CD14-positive monocyte (primary cell): ENCODE measurements at places on chromosomes 16 and 17. TPM values are rescaled to one million over a fixed set of nuclear protein-coding genes. Genes with fewer than 3 reads are reported as not detected.

DNA sequence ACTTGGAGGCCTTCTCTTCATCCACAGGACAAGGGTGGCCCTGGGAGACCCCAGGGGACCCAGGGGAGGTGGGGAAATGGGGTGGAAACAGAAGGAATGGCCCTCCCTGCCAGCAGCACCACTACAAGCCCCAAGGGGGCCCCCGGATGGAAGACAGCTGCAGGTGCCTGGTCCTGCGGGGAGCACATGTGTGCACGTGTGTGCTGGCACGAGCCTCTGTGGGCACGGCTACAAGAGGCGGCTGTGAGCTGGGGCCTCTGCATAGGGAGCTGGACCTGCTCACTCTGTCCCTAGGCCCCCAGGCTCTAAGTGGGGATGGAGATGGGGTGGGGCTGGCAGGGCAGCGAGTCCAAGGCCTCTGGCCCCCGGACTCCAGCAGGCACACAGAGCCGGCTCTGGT lies 13.2 kb upstream of the AATK start:
- no peak for DNase-seq

The AOC2 gene
- 0.09 TPM for polyA plus RNA-seq

GRCh38 chr17:72342627-72343527 lies 222.1 kb downstream of the SOX9 start:
- no peak for DNase-seq

- DNase-seq: no peak
These were observed 71.0 kb downstream of the RBBP6 start for GRCh38 chr16:24610416-24610755.

GRCh38 chr17:63881935-63882601 lies at the start of gene GH2:
Gene GH2, minus strand, starts transcription at chr17:63881944. Its CDS starts 143 bp downstream, at chr17:63881801.
- DNase-seq: peak; percentile 36

DNA sequence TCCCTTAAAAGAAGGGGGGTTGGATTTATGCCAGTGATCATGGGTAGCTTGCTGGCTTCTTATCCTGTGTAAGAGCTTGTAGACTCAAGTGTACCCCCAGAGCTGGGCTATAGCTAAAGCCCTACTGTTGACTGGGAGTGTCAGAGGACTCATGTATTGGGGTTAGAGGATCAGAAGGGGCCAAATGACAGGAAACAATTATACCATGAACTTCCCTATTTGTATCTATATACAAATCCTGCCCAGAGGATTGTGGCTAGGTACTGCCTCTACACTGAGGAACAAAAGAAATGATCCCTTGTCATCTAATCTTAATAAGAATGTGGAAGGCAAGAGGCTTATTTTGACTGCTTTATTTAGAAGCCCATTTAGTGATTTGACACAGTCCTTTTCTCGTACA lies 14.3 kb downstream of the ZP2 start:
- DNase-seq: no peak

- DNase-seq: no peak
These were observed 4.1 kb downstream of the RAP1GAP2 start for GRCh38 chr17:2800367-2800766.

DNA sequence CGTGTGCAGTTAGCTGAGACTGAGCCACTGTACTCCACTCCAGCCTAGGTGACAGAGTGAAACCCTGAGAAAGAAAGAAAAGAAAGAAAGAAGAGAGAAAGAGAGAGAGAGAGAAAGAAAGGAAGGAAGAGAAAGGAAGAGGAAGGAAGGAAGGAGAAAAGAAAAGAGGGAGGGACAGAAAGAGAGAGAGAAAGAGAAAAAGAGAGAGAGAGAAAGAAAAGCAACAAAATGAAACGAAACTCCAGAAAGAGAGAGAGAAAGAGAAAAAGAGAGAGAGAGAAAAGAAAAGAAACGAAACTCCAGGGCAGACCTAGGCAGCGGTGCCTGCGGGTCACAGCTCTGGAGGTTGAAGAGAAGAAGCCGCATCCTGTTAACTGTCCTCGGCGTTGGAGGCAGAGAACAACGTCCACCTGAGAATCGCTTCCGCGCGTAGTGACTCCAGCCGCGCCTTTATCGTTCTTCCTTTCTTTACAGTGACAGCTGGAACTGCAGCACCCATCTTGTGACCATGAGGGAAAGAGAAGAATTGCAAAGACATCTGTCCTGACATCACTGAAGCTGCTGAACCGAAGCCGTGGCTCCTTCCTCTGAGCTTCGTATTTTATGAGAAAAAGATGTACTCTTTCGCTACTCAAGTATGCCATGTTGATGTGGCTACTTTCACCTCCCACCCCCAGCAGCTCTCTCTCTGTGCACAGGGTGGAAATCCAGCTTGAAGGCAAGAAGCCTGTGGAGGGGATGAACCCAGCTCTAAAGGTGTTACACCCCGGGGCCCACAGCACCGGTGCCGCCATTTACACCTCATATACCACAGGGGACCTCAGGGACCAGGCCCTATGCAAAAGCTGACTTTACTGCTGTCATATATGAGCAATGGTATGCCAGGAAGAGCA lies 56.9 kb upstream of the DOC2B start:
- no peak for DNase-seq

DNA sequence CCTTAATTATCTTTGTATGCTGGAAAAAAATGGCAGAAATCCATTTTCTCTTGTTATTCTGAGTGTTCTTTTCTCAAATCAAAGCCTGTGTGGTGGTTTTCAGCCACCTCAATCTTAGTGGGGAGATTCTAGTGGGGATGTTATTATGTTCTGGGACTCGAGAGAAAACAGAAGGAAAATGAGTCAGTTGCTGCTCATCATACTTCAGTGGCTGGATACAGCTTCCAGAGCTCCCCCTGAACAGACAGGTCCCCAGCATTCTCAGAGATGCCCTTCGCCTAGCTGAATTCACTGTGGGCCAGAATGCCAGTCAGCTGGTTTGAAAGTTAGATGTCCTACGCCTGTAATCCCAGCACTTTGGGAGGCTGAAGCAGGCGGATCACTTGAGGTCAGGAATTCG lies 8.5 kb downstream of the ST6GALNAC1 start:
- DNase-seq: no peak

GRCh38 chr17:50218771-50219315 lies 17.4 kb upstream of the COL1A1 start:
- DNase-seq: no peak

- DNase-seq: peak; percentile 41
These were observed 264.0 kb upstream of the CCL2 start for GRCh38 chr17:33990943-33991706.

GRCh38 chr17:37741341-37742115 lies 3.3 kb downstream of the HNF1B start:
- DNase-seq: no peak

DNA sequence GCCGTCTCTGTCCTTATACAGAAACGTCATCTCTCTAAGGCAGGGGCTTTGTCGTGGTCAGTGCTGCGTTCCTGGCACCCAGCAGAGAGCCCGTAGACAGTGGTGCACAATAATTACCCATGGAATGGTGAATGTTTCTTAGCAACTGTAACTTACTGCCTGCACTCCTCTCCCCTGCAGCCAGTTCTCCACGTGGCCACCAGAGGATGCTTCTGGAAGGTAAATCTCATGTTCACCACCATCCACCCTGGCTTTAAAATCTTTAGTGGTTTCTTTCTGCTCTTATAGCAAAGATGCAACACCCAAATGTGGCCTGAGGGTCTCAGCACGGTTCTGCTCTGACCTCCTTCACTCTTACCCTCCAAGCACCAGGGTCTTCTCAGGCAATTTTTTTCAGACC lies 150.8 kb downstream of the GRIN2A start:
- no peak for DNase-seq

- DNase-seq: peak; percentile 83
These were observed 7.5 kb downstream of the EIF1 start for GRCh38 chr17:41695954-41696757.

DNA sequence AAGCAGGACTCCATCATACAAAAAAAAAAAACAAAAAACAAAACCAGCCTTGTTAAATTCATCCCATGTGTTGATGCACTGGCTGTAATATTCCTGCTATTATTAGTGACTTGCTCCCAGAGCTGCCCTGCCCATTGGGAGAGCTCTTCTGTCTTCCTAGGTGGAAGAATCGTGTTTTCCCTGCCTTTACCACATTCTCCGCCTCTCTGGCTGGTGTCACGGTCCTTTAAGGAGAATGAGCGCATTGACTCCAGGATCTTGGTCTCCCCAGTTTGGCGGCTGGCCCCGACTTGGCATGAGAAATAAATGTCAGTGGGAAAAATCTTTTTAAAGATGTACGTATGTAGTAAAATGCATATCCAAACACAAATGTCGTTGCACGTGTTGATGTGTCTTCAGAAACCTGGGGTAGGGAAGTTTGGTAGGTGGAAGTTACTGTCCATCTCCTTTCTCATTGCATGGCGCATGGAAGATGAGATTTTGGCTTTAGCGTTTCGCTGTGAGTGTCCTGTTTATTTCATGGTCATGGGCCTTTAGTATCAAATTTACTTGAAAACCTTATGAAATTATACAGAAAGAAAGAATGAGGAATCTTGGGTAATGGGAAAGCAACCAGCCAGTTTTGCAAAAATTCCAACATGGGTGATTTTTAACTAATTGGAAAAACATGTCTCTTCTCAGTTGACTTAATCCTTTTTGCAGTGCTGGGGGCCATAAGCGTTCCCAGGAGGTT lies 15.5 kb downstream of the RMI2 start:
- DNase-seq: no peak

DNA sequence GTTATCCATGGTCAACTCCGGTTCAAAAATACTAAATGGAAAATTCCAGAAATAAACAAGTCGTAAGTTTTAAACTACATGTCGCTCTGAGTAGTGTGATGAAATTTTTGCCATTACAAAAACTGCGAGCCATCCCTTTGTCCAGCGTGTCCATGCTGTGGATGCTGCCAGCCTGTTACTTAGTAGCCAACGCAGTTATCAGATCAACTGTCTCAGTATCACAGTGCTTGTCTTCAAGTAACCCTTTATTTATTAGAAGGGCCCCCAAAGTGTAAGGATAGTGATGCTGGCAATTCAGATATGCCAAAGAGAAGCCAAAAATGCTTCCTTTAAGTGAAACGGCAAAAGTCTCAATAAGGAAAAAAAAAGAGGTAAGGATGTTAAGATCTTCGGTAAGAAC lies 23.9 kb downstream of the SNN start:
- no peak for DNase-seq

DNA sequence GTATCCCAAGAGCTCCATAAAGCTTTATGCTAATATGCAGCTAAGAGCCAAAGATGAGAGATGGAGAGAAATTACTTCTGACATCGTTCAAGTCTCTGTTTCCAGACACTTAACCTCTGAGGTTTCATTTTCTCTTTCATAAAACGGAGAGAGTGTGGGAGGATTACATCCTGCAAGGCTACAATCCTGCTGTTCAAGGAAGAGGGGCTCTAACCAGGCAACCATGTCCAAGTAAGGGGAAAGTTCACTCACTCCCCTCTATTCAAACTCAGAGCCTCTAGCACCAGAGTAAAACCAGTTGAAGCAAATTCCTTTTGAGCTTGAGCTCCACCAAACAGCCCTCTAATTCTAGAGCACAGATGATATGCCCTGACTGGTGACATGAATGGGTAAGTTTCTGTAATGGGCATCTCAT lies 397.4 kb downstream of the NPIPA8 start:
- DNase-seq: no peak

- DNase-seq: no peak
These were observed 5.9 kb downstream of the CBX2 start for GRCh38 chr17:79783891-79784290.

GRCh38 chr16:28297784-28298510 lies 5.6 kb downstream of the SBK1 start:
- no peak for DNase-seq

The PGP gene
- polyA plus RNA-seq: 20.2 TPM

DNA sequence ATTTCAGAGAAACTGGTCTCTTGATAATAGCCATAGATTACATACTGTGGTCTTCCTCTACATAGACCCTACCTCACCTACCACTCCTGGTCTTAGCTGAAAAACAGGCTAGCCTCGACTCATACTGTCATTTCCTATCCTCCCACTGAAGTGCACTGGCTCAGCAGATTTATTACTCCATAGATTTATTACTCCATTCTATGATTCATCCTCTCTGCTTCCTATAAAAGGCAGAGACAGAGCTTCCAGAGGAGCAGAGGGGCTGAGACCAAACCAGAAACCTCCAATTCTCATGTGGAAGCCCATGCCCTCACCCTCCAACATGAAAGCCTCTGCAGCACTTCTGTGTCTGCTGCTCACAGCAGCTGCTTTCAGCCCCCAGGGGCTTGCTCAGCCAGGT lies at the start of gene CCL7:
Gene CCL7, plus strand, starts transcription at position 253 of the 400 bp plus-strand sequence. Its CDS starts 70 bp downstream, at position 323.
- DNase-seq: peak; percentile 63

The KCNJ18 gene
- polyA plus RNA-seq: not detected in 2 replicates

DNA sequence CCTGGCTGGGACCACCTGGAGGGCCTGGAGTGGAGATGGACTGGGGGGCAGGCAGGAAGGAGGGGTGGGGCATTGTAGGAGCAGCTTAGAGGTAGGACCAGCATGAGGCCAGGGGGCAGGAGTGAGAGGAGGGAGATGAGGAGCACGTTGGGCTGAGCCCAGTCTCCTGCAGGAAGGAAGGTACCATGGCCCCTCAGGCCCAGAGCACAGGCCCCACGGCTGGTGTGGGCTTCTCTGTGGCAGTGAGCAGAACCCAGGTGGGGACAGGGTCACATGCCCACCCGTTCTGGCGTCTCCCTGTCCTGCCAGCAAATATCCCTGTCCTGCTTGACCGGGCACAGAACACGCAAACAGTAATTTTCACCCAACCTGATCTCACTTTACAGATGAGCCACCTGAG lies 141.8 kb downstream of the ENGASE start:
- DNase-seq: no peak

- DNase-seq: no peak
These were observed 5.5 kb upstream of the CALB2 start for GRCh38 chr16:71352963-71353460.

The SLC12A3 gene
- 0.03 TPM in 1 of 2 replicates, not detected in the other for polyA plus RNA-seq

- no peak for DNase-seq
These were observed 25.7 kb upstream of the GPR139 start for GRCh38 chr16:20099375-20099774.

- DNase-seq: no peak
These were observed 69.8 kb downstream of the DYNLRB2 start for GRCh38 chr16:80610481-80611156.

DNA sequence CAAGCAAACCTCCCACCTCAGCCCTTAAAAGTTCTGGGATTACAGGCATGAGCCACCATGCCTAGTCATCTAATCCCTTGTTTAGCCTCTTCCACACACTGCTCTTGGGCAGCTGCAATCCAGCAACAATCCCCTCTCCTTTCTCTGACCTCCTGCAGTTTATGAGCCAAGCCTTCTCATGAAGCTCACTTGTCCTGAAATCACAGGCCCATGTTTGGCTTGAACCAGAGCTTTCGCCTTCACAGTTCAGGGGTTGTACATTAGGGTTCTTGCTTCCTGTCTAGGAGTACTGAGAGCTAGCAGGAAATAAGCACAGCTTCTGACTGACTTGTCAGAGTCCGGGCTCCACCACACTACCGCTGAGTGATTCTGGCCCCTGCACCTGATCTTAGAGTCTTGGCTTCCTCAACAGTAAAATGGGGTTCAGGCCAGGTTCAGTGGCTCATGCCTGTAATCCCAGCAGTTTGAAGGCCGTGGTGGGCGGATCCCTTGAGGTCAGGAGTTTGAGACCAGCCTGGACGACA lies 16.3 kb downstream of the ERAL1 start:
- DNase-seq: no peak
